A549 treated with Mapracorat at 1 μM for 4 hours (cell line): ENCODE measurements at places on chromosomes 4 and X. TPM values are rescaled to one million over a fixed set of nuclear protein-coding genes. Genes with fewer than 3 reads are reported as not detected.

Gene IBSP
- not detected in 5 replicates for total RNA-seq

Gene TEX13D
- total RNA-seq: not detected in 5 replicates

Gene ASMT
- 0.16 to 0.53 TPM (median 0.45 TPM) in 4 of 5 replicates, not detected in the other for total RNA-seq

Gene PABPC1L2A
- not detected in 5 replicates for total RNA-seq

Gene L1CAM
- 16.6 to 21.9 TPM (median 18.2 TPM) in 5 replicates for total RNA-seq

Gene TMEM156
- 18.6 to 22.7 TPM (median 20.8 TPM) in 5 replicates for total RNA-seq

Gene GPR34
- 0.11 TPM in 1 of 5 replicates, not detected in the others for total RNA-seq

Gene RNF113A
- total RNA-seq: 27.9 to 31.5 TPM (median 30.4 TPM) in 5 replicates
